SJSA1 (cell line): ENCODE measurements at places on chromosomes 4 and X. TPM values are rescaled to one million over a fixed set of nuclear protein-coding genes. Genes with fewer than 3 reads are reported as not detected.

- no peak for DNase-seq
These were observed 139.5 kb downstream of the NPNT start for GRCh38 chr4:106034751-106035150.

DNA sequence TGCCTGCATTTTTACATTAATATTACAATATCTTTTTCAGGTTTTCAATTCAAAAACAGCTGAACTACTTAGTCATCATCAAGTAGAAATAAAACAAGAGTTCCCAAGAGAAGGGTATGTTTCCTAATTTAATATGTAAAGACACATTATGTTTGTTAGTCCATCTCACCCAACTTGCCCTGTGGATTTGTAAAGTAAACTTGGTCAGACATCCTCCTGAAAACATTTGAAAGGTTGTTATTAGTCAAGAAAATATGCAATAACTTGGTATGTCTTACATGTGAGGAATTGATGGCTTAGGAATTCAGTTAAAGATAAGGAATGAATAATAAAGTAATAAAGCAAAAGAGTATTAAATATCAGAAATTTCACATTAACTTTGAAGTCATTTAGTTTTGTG, 12.2 kb downstream of the GK start:
- no peak for DNase-seq

GRCh38 chr4:25563071-25563564, 92.5 kb upstream of the SLC34A2 start:
- no peak for DNase-seq

DNA sequence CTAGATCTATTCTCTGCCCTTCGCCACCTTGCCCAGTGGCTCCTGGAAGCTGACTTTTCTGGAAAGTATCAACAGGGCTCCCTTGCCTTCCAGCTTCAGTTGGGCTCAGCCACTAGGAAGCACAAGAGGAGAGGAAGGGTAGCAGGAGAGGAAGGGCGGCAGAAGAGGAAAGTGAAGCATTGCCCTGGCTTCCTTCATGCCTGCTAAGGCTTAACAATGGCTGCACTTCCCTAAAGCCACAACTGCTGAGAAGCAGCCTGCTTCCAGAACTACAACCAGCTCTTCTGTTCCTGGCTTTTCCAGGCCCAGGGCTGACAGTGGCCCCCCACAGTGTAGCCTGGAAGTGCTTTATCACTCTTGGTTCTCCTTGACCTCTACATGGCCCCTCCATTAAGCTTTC, 29.1 kb upstream of the PGM2 start:
- DNase-seq = no peak

DNA sequence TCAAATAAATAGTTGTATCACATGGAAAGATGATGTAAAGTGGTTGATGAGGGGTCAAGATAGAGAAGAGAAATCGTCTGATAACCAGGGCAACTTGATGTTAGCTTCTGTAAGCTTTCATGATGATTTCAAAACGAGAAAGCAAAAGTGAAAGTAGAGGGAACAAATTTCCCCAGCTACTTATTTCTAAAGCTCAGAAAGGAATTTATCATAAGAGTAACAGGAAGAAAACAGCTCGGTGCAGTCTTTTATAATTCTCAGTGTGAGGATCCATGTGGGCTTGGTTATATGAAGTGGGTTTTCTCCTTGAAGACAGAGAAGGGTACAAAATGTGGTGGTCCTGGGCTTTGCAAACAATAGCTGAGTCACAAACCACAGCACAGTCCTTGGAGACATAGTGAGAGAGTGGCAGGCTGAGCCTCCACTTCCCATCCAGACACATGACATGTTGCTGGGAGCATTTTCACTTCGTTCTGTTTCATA, 32.1 kb upstream of the GLRA2 start:
- peak; percentile 21 for DNase-seq

GRCh38 chr4:8913858-8914460, 42.3 kb upstream of the HMX1 start:
- peak; percentile 8 for DNase-seq

The BST1 gene
- total RNA-seq = 14.2 and 19.3 TPM in 2 replicates

The RHOXF2B gene
- not detected in 2 replicates for total RNA-seq

DNA sequence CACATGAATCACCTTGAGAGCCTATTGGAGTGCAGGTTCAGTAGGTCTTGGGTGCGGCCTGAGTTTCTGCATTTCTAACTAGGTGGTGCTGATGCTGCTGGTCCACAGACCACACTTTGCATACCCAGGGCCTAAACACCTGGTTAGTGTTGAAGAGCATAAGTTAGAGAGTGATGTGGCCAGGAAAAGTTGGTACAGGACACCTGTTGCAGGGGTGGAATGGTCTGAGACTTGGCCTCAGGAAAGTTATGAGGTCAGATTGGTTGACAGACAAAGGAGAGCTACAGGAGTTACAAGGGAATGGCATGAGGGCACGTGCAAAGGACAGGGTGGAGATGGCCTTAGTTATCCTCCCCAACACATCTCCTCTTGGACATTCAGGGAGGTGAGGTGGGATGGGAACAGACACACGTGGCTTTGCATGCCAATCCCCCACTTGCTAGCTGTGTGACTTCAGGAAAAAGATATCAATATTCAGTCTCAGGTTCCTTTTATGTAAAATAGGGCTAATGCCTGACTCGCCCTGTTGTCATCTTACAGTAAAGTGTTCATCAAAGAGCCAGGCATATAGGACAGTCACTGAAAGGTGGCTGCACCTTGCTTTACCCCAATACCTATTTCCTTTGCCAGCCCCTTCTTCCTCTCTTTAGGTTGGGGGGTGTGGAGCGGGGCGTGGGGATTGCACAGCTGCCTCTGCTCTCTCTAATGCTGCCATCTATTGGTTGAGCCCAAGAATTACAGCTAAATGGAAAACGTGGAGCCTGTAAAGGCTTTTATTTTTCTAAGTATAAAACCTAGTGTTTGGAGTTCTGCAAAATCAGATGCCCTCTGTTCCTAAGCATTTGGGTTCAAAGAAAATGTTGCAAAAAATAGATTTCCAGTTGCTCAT, 47.5 kb downstream of the ATG4A start:
- DNase-seq = no peak

DNA sequence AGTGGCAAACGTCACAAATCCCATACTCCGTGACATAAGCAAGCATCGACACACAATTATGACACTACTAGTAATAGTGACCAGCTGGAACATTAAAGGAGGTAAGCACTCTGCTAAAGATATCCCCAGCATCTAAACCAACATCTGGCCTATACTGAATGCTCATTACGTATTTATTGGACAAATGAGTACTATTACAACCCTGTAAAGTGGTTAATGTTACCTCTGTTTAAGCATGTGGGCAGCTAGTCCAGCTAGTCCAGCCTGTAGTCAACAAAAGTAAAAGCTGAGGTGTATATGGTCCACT, 419 bp upstream of the RPGR start:
- no peak for DNase-seq
